ENCODE measurements at places on chromosomes 13 and 19. TPM values are rescaled to one million over a fixed set of nuclear protein-coding genes. Genes with fewer than 3 reads are reported as not detected.

DIS3 gene
- 42.4 TPM for total RNA-seq

ZNF723 gene
- total RNA-seq: not detected

GARIN5A gene
- total RNA-seq: 0.23 TPM

PRRG2 gene
- 0.38 TPM for total RNA-seq

RFPL4AL1 gene
- not detected for total RNA-seq
